Bronchial epithelial cell (primary cell): ENCODE measurements at places on chromosomes 12 and 14. TPM values are rescaled to one million over a fixed set of nuclear protein-coding genes. Genes with fewer than 3 reads are reported as not detected.
A peak's percentile ranks its signal among the peaks of the same experiment; 100 is the strongest.

DNA sequence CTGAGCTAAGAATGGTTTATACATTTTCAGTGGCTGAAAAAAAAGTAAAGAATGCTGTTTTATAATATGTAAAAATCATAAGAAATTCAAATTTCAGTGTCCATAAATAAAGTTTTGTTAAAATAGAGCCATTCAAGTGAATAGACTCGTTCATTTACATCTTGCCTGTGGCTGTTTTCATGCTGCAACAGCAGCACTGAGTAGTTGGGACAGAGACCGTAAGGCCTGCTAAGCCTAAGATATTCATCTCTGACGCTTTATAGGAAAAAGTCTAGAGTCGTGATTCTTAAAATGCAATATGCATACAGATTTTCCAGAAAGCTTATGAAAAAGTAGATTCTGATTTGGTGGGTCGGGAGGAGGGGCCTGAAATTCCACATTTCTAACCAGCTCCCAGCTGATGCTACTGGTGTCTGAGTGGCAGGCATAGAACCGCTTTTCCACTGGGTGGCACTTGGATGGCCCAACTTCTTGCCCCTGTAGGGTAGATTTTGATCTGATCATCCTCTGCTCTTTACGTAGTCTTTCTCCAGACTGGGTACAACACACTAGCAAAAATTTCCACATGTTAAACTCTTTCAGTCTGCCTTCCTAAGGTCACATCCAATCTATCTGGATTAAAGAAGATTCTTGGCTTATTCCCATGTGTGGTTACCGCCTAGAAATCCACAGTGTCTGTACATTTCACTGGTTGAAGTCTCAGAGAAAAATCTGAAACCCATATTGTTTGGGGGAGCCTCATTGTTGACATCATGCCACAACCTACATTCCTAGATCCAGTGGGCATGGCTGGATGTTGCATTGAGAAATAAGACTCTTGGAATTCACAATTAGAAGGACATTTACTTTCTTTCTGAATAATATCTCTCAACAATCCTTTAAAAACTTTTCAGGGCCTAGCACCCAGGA lies 151.2 kb downstream of the C12orf75 start:
- DNase-seq: no peak

DNA sequence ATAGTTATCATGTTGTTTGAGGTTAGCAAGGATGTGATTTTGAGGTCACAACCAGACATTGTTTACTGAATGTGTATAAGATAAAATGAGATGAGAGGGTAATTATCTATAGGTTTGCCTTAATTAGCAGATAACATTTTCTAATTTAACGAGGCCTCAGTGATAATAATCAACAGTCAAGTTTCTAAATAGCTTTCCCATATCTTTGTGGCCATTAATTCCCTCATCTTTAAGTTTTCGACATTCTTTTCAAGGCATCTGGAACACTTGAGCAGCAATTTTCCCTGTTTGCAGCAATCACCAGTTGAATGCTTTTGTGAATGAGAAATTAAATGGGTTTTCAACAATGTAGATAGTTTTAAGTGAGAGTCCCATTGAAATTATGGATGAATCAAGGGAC lies 304.1 kb downstream of the SYT1 start:
- no peak for DNase-seq

GRCh38 chr12:91108196-91108755 lies 3.0 kb downstream of the LUM start:
- DNase-seq: no peak

GRCh38 chr12:115035535-115036107 lies 351.6 kb upstream of the TBX3 start:
- DNase-seq: no peak

GRCh38 chr12:10160617-10161385 lies 11.1 kb downstream of the OLR1 start:
- DNase-seq: no peak

DNA sequence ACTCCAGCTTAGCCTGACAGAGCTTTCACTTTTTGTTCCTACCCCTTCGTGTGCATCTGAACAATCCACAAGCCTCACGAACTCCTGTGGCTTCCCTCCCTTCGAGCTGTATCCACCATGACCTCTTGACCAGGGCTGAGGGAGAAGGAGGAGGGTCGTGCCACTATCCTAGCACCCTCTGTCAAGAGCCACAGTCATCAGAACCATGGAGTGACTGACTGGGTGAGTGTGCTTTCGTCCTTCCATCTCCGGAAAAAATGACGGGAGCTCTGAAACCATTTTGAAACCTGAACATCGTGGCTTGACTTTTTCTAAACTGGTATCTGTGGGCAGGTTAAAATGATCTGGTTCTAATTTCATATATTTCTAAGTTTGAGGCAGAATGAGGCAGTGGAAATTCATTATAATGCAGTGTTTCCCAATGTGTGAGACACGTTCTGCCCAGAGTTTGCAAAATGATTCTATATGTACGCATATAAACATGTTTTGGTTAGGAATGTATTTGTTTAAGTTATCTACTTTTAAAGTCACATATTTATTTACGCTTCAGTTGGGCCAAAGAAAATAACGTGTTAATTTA lies 27.0 kb downstream of the IL26 start:
- DNase-seq: no peak

DNA sequence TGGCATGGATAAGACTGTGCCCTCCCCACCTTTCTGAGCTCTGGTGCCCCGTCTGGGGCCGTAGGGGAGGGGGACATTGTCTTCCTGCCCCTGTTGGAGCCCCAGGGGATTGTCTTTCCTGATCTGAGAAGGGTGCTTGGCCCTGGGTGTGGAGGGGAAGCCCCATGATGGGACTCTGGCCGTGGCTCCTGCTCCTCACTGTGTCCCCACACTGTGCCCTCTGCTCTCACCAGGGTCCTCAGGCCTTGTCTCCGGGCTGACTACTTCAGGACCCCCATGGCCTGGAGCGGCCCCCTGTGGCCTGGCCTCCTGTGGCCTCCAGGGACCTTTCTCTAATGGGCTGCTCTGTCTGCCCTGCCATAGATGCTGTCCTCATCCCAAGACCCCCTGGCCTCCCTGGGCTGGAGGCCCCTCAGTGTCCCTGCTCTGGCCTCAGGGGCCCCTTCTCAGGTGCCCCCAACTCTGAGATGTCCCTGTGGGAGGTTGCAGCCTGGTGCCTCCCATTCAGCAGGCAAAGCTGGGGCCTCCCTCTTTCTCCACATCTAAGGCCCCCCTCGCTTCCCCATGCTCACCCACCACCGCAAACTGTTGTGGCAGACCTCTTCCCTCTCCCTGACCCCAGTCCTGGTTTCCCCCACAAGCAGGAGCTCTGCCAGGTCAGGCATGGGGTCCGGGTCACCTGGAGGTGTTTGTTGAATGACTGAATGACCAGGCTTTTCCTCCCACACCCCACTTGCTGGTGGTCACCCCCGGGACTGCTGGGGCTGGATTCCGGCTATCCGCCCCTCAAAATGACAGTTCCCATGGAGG lies 4.0 kb downstream of the KIF26A start:
- no peak for DNase-seq

GRCh38 chr12:42217656-42218055 lies 20.4 kb downstream of the YAF2 start:
- peak; percentile 15 for DNase-seq

- DNase-seq: no peak
Observed at GRCh38 chr12:22333713-22334409, 646 bp downstream of the ST8SIA1 start.

DNA sequence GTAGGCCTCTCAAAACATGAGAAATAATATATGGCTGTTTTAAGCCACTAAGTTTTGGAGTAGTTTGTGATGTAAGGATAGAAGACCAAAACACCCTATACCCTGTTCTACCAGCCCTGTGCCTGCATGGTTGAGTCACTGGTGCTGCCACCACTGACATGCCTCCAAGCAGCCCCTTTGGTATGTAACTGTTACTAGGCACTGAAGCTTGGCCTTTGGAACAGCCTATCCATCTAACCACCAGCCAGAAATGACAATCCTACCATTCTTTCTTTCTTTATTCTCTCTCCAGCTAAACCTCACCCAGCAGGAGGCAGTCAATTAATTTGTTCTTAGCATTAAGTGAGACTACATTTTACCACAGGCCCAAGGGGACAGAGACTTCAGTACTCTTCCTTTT lies 240.3 kb downstream of the MSRB3 start:
- peak; percentile 34 for DNase-seq

DNA sequence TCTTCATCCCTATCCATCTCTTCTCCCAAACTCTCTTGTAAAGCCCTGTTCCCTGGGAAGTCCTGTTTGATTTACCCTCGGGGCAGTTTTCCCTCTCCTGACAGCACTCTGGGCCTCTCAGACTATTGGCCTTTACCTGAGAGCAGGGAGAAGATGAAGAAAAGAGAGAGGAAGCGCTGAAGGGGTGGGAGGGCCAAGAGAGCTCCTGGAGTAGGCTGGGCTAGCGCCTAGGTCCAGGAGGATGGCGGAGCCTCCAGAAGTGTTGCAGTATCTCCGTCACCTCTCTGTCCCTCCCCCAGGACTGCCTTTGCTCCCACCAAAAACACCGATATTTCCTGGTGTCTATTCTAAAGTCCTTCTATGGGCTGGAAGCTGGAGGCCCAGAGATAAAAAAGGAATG lies 5.7 kb upstream of the IGFBP6 start:
- DNase-seq: no peak

- no peak for DNase-seq
Observed at GRCh38 chr12:30043151-30043847, 259.6 kb upstream of the TMTC1 start.

DNA sequence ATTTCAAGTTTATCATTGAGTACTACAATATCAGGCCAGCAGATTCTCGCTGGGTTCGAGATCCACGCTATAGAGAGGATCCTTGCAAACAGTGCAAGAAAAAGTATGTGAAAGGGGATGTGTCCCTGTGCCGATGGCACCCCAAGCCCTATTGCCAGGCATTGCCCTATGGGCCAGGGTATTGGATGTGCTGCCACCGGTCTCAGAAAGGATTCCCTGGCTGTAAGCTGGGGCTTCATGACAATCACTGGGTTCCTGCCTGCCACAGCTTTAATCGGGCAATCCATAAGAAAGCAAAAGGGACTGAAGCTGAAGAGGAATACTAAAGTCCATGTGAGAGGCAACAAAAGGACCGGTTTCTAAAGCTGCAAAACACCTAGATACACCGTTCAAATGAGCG lies 59.4 kb downstream of the ATG14 start:
- DNase-seq: no peak

GRCh38 chr14:70753518-70753953 lies 55.8 kb downstream of the MAP3K9 start:
- DNase-seq: no peak

- DNase-seq: no peak
Observed at GRCh38 chr14:73381380-73382013, 76.8 kb downstream of the NUMB start.

- DNase-seq: no peak
Observed at GRCh38 chr14:85301506-85301905, 228.4 kb upstream of the FLRT2 start.

- peak; percentile 30 for DNase-seq
Observed at GRCh38 chr14:51441001-51441400, 201.0 kb downstream of the TMX1 start.

GRCh38 chr12:3119756-3120601 lies 42.8 kb downstream of the TSPAN9 start:
- DNase-seq: peak; percentile 77

- DNase-seq: no peak
Observed at GRCh38 chr14:81716953-81717352, 183.3 kb upstream of the SEL1L start.

TMX1 gene
- total RNA-seq: 40.3 and 58.2 TPM in 2 replicates

KLRG1 gene
- under 0.01 TPM in 1 of 2 replicates, not detected in the other for total RNA-seq

VPS29 gene
- total RNA-seq: 46.5 and 55.3 TPM in 2 replicates

GPR162 gene
- not detected in 2 replicates for total RNA-seq

ZDHHC17 gene
- total RNA-seq: 26.1 and 30.7 TPM in 2 replicates

DPF3 gene
- total RNA-seq: 0.13 TPM in 1 of 2 replicates, not detected in the other

SDSL gene
- total RNA-seq: 4.7 and 21.5 TPM in 2 replicates

COL2A1 gene
- total RNA-seq: under 0.01 TPM in 2 replicates
